Esophagus mucosa (tissue), 1 donor: ENCODE measurements at places on chromosomes 6 and 20. TPM values are rescaled to one million over a fixed set of nuclear protein-coding genes. Genes with fewer than 3 reads are reported as not detected.
A peak's percentile ranks its signal among the peaks of the same experiment; 100 is the strongest.

DNA sequence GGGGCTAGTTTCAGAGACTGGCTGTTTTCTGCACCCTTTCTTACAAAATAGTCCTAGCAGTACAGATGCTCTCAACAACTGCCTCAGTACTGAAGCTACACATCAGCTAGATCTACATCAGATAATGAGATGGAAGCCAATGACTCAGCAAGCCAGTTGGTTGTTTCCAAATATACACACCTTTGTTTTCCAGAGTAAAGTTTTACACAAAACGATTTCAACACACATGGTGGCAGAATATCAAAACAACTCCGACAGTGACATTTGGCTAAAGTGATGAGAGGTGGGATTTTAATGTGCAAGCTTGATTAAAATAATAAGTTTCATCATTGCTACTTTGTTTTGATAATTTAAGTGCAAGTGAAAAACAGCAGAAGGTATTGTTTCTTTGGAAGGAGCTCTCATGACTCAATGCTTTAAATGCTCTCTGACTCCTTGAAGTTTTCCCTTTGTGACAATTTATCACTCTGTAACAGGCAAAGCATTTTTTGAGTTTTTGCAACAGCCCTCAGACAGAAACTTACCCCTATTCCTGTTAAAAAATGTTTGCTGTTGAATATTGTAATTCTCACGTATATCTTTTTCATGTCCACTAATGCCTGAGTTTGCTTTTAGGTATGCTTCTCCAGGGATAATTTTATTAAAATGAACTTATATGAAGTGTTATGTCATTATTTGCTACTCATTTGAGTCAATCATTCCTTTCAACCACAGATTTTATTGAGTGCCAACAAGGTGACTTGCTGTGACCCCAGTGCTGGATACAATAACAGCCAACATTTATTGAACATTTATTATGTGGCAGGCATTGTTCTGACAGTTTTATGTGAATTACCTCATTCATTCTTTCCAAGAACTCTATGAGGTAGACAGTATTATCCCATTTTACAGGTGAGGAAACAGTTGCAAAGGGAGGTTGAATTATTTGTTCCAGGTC is 882.0 kb downstream of the TFAP2A start:
- peak; percentile 55 for ATAC-seq

- no peak for ATAC-seq
Observed at GRCh38 chr6:106740287-106740686, 110.9 kb downstream of the QRSL1 start.

Gene CCM2L
- 1.2 TPM for total RNA-seq

DNA sequence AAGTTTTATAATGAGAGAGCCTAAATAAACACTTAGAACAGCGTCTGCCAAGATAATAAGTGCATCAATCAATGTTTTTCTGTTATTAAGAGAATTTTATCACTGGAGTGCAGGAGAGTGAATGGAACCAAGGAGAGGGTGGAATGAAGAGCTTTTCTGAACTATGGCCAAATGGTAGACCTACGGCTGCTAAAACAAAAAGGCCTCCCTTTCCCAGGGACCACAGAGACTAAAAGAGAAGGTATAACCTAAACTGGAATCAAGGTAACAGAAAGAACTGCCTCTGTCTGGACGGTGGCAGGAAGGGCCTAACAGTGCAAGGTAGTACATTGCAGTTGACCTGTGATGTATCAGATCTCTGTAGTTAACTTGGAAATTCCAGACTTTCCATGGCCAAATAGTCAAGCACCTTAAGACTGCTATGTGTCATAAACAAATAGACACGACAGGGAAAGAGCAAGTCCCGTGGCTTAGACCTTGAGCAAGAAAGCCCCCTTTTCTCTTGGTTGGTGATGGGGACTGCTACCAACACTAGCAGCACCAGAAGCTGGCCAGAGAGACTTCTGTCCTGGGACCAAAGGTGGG is 5.5 kb downstream of the CNKSR3 start:
- no peak for ATAC-seq

Gene LGSN
- total RNA-seq = not detected
